Fibroblast of lung (primary cell): ENCODE measurements at places on chromosomes 1 and 21.

- no peak for DNase-seq
These were observed 127.5 kb upstream of the ADAMTS5 start for GRCh38 chr21:27094184-27094948.

DNA sequence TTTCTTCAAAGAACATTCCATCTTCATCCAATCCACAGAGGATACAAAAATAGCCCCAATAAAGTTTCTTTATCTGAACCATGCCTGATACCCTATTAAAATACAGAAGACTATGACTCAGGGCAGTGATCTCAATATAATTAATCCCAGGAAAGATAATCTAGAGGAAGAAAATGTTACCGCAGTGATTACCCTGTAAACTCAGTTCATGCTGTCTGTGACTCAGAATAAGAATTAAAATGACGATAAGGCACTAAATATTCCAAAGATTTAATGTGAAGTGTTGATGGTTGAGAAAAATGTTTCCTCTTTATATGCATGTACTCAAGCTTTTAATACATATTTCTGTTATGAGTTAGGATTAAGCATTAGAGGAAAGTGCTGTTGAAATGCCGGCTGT, 88.6 kb upstream of the LYPLAL1 start:
- peak; percentile 87 for DNase-seq

DNA sequence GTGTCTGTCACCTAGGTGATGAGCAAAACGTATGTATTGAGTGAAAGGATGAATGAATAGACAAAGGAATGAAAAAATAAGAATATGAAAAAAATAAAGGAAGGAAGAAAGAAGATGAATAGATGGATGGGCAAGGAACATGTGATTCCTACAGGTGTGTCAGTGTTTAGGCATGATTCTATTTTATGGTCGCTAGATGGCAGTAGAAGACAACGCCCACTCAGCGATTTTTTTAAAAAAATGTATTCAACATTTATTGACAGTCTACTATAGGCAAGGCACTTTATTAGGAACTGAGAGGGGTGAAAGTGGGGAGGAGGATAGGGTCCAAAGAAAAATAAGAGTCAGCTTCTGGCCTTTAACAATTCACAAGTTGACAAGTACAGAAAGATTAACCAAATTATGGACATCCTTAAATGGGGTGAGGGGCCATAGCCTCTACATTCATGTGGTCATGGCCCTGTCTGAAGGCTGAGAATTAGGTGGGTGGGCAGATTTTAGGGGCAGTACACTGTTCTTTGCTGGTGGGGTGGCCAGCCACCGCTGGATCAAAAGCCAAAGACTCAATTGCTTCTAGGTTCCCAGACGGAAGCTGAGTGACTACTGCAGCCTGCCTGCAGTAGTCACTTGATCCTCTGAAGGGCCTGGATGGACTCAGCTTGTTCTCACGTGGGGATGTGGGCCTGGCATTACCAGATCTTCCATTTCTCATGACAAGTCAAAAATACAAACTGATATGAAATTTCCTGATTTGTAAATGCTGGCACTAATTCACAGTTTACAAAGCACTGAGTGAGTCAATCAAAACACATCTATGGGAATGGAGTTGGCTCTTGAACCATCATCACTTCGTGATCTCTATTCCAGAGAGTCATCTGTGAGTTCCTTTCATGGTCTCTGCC, 83.9 kb downstream of the FASLG start:
- peak; percentile 34 for DNase-seq

GRCh38 chr21:46217511-46218196, 10.9 kb downstream of the LSS start:
- DNase-seq: no peak

DNA sequence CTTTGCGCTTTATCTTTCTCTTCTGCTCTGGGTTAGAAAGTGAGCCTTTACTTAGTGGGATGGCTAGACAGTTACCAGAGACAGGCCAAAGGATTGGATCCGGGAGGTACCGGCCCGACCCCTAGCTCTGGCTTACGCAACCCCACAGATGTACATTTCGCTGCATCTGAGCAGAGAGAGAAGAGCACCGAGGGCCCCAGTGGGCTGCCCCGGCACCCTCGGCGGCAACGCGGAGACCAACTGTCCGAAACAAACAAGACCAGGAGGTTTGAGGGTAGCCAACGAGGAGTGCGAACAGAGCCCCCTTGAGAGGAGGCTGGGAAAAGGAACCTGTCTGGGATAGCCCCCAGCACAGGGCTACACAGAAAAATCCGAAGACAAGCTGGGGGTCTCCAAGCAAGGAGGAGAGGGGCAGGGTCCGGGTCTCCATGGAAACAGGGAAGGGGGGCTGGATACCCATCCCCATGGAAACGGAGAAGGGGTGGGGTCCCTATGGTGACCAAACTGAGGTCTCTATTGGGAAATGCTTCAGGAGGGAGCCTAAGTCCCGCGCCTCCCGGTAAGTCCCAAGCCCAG, 373 bp downstream of the MTF1 start:
- DNase-seq: no peak

GRCh38 chr1:234763910-234764309, 153.9 kb upstream of the IRF2BP2 start:
- DNase-seq: no peak

DNA sequence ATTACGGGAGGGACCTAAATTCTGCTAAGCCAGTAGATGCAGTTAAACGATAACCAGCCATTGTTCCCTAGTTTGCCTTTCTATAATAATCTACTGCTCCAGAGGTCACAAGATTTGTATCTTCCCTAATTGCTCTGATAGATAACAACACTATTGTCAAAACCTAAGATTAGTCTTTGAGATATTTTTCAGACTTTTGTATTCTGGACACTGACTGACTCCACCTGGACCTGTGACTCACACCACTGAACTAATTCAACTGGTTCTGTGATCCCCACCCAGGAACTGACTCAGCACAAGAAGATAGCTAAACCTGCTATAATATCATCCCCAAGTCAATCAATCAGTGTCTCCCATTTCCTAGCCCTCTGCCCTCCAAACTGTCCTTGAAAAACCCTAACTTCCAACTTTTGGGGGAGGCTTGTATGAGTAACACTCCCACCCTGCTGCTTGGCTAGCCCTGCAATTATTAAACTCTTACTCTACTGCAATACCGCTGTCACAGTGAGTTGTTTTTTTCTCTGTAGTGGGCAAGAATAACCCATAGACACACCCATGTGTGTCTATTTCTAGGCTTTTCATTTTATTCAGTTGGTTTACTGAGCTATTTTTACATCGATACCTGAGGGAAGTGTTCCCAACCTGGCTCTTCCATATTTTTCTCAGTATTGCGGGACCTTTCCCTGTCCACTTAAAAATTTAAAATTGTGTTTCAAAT, 11.2 kb downstream of the KIFAP3 start:
- peak; percentile 7 for DNase-seq

- no peak for DNase-seq
These were observed 607.7 kb upstream of the USP24 start for GRCh38 chr1:55822891-55823290.

GRCh38 chr21:44905728-44906090, 15.0 kb downstream of the ITGB2 start:
- no peak for DNase-seq

DNA sequence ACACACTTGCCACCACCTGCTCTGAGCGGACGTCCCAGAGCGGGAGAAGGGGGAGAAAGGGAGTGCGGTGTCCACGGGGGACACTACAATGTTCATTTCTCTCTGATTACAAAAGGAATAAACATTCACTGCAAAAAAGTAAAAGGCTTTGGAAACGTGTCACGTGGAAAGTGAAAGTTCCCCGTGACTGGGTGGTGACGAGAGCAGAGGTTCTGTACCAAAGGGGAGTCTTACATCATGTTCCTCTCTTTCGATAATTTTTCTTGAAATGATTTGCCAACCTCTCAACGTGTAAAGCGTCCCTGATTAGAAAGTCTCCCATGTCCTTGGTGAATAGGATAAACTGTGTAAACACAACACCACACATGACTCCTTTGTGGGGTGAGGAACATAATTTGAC, 22.0 kb upstream of the PRDM15 start:
- DNase-seq: peak; percentile 23

GRCh38 chr1:21677168-21677567, 8.0 kb upstream of the RAP1GAP start:
- DNase-seq: no peak

- DNase-seq: peak; percentile 40
These were observed 120.4 kb downstream of the SIPA1L2 start for GRCh38 chr1:232509570-232509969.

DNA sequence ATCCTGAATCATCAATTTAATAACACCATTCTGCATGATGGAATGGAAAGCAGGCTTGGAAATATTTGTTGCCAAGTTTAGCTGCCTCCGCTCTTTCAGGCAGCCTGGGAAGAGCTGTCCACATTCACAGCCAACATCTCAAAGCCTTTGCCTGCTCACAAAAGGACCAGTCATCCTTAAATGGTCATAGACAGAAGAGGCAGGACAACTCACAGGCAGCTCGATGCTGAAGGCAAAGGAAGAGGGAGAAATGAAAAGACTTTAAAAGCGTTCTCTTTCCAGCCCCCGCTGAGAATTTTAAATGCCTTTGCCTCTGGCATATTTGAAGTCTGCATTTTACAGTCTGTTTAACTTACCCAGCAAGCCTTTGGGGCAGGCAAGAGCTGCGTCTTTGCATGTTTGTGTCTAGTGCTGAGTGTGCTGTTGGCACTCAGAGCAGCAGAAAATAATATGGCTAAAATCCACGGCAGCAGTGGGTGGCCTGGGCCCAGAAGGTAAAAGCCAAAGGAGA, 68.9 kb downstream of the NMNAT2 start:
- peak; percentile 19 for DNase-seq
